Stimulated activated CD8-positive, alpha-beta memory T cell treated with anti-CD3 and anti-CD28 coated beads, Interleukin-7, amount 100 ng/mL, for 4 hours (primary cell): ENCODE measurements at places on chromosomes 6 and 20.

GRCh38 chr6:61558796-61559195 is 727.2 kb downstream of the KHDRBS2 start:
- DNase-seq = no peak

- DNase-seq = no peak
Observed at GRCh38 chr6:99362678-99363268, 13.3 kb upstream of the FAXC start.

GRCh38 chr20:39874049-39874893 is 814.8 kb downstream of the MAFB start:
- no peak for DNase-seq

GRCh38 chr6:54913211-54913610 is 66.6 kb downstream of the FAM83B start:
- no peak for DNase-seq

DNA sequence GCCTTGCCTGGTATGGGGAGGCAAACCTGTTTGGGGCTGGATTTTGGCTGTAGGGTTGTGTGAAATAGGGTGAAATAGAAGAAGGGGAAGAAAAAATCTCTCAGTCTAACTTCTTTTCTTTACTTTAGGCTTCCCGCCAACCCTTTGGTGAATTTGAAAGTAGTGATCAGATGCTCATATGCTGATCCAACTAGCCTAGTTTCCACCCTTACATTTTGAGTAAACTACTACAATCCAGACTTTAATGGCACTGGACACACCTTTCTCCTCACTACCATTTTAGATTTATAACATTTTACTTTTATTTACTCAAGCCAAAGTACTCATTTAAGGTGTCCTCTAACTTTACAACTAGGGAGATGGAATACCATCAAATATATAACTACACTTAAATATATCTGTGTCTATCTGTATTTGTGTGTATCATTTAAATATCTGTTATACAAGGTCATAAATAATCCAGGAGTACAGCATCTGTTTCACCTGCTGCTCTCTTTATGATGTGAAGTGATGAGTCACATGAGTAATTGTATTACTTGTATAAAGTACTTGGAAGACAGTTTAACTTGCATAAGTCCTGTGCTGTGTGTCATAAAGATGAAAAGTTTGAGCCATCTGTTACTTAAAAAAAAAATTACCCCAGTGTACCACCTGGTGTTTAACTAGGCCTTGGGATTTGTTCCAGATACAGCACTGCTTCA is 172.1 kb downstream of the CDKAL1 start:
- no peak for DNase-seq

DNA sequence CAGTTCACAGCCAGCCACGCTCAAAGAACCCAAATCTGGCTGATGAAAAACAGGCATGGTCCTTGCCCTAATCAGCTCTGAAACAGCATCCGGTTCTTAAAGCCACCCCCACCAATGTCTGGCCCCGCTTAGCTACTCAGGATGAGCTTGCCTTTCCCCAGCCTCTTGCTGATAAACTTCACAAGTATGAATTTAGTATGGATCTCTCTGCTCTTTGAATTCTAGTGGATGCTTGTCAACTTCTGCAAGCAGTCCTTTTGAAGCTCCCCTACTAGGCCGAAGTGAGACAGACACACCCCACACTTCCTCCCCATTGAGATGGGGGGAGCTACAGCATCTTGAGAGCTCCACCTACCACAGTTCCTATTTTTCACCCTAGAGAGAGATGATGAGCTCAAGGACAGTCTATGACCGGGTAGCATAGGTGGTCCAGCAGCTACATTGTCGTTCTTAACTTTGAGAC is 36.7 kb downstream of the EBF4 start:
- no peak for DNase-seq

GRCh38 chr6:25966711-25967110 is 4.1 kb downstream of the TRIM38 start:
- no peak for DNase-seq

DNA sequence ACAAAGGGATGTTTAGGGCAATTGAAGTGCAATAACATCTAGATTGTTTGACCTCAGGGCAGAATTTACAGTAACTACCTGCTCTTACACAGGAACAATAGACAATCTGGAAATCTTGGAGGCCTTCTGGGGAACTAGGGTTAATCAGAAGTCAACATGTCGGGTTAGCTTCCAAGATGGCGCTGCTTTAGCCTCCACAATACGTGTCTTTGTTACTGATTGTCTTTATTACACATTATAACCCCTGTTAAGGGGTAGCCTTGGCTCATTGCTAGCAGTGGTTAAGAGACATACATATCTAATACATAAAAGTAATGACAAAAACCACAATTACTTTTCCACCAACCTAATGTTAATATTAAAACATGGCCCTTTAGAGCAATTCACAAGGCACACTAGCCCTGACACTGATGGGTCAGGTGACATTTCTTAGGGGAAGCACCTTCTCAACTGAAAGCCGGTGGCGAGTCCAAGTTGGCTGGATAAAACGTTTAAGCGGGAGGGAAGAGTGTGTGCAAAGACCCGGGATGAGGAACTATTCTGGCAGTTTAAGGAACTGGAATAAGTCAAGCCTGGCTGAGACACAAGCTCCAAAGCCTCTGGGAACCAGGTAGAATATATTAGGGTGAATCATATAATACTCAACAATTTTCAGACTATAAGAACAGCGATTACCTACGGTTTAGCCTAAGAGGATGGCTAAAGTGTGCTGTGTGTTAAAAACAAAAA is 236.9 kb downstream of the BCAS1 start:
- DNase-seq = no peak

GRCh38 chr6:116482780-116483179 is 21.6 kb downstream of the CALHM6 start:
- DNase-seq = no peak
